ENCODE measurements at places on chromosomes 12 and 14.

DNA sequence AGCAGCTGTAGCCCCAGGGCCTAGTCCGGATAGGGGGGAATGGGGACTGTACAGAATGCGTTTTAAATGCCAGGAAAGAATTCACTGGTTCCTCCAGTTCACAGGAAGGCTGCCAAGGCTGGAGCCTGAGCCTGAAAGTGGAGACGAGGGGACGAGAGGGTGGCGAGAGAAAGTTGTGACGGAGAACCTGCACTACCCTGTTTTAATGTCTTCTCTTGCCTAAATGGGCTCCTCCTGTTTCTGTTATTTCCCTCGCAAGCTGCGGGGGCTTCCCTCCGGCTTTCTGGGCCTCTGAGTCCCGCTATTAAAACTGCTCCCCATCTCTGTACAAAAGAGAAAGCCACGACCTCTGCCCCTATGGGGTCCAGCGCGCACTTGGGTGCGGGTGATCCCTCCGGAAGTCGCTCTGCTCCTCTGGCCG, 4.5 kb downstream of the C1QL4 start:
- no peaks in the 10 kb centered on the region for H3K36me3 ChIP-seq
- no peak for DNase-seq
- peaks cover 27% of the 10 kb centered on the region for H3K27me3 ChIP-seq

DNA sequence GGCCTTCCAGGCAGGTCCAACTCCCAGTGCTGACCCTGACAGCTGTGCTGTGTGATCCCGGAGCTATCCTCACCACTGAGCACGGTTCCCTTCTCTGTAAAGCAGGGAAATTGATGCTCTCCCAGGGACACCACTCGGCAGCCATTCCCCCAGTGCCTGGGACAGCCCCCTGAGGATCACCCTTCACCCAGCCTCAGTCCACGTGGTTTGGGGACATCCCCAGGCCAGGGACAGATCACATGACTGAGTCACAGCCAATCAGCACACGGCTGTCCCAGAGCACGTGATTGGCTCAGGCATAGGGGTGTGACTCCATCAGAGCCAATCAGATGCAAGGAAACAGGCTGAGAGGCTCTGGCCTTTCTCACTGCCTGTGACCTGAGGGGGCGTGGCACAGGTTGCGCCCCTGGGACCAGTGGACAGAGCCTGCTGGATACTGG, 68.8 kb upstream of the SFSWAP start:
- no peak overlapping the region for H3K4me3 ChIP-seq
- DNase-seq, result no peak
- no peak overlapping the region for H3K27ac ChIP-seq
- H3K4me1 ChIP-seq, result no peaks in the 10 kb centered on the region
- H3K36me3 ChIP-seq, result no peaks in the 10 kb centered on the region

DNA sequence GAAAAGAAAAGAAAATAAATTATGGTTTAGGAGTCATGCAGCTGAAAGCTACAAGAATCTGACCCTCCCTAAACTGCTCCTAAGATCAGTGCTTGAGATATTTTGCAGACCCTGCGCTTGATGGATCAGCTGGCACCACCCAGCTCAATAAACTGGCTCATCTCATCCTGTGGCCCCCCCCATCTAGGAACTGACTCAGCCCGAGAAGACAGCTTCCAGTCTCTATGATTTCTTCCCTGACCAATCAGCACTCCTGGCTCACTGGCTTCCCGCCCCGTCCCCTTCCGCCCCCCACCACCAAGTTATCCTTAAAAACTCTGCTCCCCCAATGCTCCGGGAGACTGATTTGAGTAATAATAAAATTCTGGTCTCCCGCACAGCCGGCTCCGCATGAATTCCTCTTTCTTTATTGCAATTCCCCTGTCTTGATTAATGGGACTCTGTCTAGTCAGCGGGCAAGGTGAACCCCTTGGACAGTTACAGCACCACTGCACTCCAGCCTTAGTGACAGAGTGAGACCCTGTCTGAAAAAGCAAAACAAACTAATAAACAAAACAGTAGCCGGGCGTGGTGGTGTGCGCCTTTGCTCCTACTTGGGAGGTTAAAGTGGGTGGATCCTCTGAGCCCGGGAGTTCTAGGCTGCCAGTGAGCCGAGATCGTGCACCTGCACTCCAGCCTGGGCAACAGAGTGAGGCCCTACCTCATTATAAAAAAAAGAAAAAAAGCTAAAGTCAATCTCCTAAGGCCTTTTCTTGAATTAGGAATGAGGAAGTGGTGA, 24.5 kb upstream of the SPTLC2 start:
- H3K36me3 ChIP-seq, result no peaks in the 10 kb centered on the region
- H3K27me3 ChIP-seq, result no peaks in the 10 kb centered on the region
- H3K4me3 ChIP-seq, result peak overlapping the region; percentile 55
- no peak for DNase-seq
- peaks cover 10% of the 10 kb centered on the region for H3K4me1 ChIP-seq

GRCh38 chr12:116087399-116087798, 190.1 kb downstream of the MED13L start:
- H3K36me3 ChIP-seq, result no peaks in the 10 kb centered on the region
- H3K4me1 ChIP-seq, result peaks cover 10% of the 10 kb centered on the region
- DNase-seq, result no peak
- no peak overlapping the region for H3K27ac ChIP-seq
- H3K27me3 ChIP-seq, result no peaks in the 10 kb centered on the region

DNA sequence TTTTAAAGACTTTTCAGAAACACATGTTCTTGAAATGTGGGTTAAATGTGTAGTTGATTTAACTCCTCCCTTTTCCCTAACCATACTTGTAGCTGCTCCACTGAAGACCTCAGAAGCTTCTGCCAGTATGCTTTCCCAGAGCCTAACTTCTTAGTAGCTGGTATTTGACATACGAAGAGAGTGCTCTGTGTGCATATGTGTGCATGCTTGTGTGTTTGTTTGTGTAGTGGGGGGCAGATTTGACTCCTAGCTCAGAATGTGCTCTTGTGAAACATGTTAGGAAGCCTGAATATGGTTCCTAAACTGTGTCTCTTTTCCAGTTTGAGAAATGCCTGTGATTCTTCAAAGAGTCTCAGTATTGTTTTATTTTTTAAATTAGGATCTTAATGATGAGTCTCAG, 420.4 kb downstream of the PCNX1 start:
- no peak overlapping the region for H3K4me3 ChIP-seq
- no peak for DNase-seq
- H3K4me1 ChIP-seq, result peaks cover 49% of the 10 kb centered on the region

- no peak for DNase-seq
- H3K27me3 ChIP-seq, result no peaks in the 10 kb centered on the region
- no peaks in the 10 kb centered on the region for H3K36me3 ChIP-seq
Measured at GRCh38 chr12:42638011-42638410, 48.5 kb upstream of the PRICKLE1 start.

DNA sequence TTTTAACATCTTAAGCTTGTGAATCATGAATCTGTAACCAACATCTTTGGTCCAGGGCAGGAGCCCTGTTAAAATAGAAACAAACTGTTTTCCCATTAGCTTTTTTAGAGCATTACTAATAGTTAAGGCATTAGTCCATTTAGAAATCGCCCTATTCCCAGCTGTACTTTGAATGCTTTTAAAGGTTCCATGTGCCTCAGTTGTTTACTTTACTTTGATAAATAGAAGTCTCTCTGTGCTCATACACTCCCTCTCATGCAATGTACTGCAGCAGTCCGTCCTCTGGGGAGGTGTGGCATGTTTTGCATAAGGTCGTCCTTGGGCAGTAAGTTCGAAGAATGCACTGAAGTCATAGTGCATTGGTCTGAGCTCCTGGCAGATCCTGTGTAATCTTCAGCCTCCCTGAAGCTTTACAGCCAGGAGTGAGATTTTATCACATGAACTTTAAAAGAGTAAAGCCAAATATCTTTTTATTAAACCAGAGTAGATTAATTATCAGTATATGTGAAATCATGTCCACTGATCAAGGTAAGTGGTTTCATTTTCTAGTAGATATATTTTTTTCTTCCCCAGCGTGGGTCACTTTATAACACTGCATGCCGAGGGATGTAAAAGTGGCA, 134.7 kb downstream of the FGD4 start:
- DNase-seq, result no peak
- H3K4me1 ChIP-seq, result no peaks in the 10 kb centered on the region
- no peak overlapping the region for H3K27ac ChIP-seq
- H3K36me3 ChIP-seq, result no peaks in the 10 kb centered on the region
- no peaks in the 10 kb centered on the region for H3K27me3 ChIP-seq

DNA sequence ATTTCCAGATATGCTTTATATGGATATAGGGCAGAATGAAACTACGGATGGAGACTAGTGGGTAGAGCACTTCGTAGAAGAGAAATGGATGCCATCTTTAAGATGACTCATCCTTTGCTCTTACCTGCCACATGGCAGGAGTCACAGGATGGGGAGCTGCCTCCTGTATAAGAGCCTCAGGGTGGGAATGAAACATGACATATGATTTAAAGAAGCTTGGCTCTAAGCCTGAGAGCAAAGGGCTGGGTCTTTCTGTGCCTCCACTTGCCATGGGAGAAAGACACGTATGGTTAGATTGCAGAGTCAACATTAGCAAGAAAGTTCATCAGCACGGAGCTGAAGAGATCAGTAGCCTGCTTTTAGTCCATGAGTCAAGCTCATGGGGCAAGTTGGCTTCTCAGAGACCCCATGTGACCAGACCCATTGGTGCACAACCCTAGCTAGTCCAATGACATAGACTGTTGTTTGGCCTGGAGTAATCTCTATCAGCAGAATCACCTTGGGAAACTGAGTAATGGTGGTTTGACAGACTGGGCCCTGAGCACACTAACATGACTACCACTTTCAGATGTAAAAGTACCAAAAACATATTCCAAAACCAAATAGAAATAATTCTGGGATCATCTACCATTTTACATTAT, 38.1 kb upstream of the IL22 start:
- no peak for DNase-seq
- no peak overlapping the region for H3K27ac ChIP-seq
- peaks cover 11% of the 10 kb centered on the region for H3K4me1 ChIP-seq
- no peaks in the 10 kb centered on the region for H3K27me3 ChIP-seq
- no peaks in the 10 kb centered on the region for H3K36me3 ChIP-seq
- no peak overlapping the region for H3K4me3 ChIP-seq

DNA sequence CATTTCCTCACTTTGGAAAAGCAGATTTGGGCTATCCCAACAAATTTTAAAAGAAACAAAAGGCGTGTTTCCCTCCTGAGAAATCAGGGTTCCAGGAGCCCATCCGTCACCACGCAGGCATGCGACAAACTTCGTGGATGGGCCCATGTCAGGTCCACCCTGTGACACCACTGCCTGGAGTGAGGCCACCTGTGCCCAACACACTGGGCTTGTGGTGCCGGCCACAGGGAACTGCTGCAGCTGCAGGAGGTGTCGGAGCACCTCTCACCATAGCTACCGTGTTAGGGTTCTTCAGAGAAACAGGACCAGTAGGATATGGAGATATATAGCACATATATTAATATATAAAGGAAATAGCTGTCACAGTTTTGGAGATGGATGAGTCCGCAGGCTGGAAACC, 53.0 kb upstream of the BCL11B start:
- H3K36me3 ChIP-seq, result no peaks in the 10 kb centered on the region
- no peaks in the 10 kb centered on the region for H3K4me1 ChIP-seq
- no peak overlapping the region for H3K4me3 ChIP-seq
- H3K27me3 ChIP-seq, result no peaks in the 10 kb centered on the region
- no peak for DNase-seq

GRCh38 chr14:23485326-23485725, 15.8 kb downstream of the NGDN start:
- no peak overlapping the region for H3K4me3 ChIP-seq
- H3K27me3 ChIP-seq, result no peaks in the 10 kb centered on the region
- no peak overlapping the region for H3K27ac ChIP-seq

- no peak for DNase-seq
- no peaks in the 10 kb centered on the region for H3K27me3 ChIP-seq
- no peak overlapping the region for H3K27ac ChIP-seq
- H3K4me3 ChIP-seq, result peak overlapping the region; percentile 56
- no peaks in the 10 kb centered on the region for H3K36me3 ChIP-seq
- H3K4me1 ChIP-seq, result peaks cover 25% of the 10 kb centered on the region
Measured at GRCh38 chr12:54368025-54368708, 3.9 kb upstream of the GPR84 start.

DNA sequence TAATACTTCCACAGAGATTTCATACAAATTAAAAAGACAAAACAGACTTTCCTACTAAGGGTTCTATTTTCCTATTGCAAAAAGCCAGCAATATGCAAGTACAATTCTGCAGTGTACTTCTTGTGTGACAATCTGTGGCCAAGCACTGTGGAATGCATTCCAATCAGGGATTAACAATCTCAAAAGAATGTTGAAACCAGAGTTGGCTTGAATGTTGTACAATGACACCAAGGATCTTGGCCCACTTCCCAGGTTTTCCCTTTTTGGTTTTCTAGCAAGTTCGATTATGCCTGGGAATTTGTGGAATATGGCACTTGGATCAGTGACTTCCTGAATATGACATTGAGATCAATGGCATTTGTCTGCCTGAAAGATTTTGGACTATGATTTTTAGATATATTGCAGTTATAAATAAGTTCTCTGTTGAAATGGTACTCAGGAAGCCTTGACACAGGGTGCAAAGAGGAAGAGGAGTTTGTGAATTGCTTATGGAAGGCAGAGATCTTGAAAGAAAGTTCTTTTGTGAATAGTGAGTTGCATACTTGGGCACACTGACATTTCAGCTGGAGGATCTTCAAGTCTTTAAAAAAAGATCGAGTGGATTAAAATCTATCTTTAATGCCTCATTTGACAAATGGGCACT, 81.4 kb upstream of the FERMT2 start:
- no peak for DNase-seq
- H3K27me3 ChIP-seq, result no peaks in the 10 kb centered on the region
- H3K4me1 ChIP-seq, result peaks cover 5% of the 10 kb centered on the region
- no peaks in the 10 kb centered on the region for H3K36me3 ChIP-seq

DNA sequence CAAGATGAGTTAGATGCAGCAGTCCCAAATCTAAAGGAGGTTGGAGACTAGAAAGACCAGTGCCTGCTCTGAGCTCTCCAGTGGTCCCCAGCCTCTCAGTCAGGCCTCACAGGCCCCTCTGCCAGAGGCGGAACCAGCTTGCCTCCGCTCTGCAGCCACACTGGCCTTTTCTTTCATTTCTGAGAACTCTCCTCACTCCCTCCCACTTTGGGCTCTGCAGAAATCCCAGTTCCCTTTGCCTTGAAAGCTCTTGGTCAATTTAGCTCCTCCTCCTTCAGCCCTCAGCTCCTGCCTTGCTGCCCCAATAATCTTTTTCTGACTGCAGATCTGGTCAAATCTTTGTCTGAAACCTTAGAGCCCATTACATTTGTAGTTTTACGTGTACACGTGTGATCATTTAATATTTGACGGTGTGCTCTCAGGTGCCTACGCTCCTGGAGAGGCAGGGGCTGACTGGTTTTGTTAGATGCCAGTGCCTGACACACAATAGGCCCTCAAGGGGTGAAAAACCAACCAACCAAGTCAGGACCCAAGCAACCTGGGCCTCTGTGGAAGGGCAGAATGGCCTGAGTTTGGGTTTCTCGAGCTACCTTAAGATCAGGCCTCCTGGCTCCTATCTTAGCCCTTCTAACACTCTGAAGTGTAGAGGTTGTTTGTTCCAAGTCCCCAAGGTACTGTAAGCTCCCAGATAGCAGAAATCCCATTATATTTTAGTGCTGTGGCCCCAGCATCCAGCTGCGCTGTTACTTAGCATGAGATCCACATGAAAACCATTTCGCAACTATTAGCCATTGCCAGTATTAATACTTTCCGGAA, 1.1 kb upstream of the NUDT4 start:
- H3K4me1 ChIP-seq, result peaks cover 25% of the 10 kb centered on the region
- H3K27ac ChIP-seq, result peak overlapping the region; percentile 64
- no peaks in the 10 kb centered on the region for H3K27me3 ChIP-seq
- H3K36me3 ChIP-seq, result no peaks in the 10 kb centered on the region
